ENCODE measurements at places on chromosomes 4 and X.

- no peak for DNase-seq
These were observed 10.3 kb downstream of the FAM3A start for GRCh38 chrX:154505734-154506133.

GRCh38 chr4:136342666-136343065, 1189.6 kb downstream of the PCDH18 start:
- no peak for DNase-seq

DNA sequence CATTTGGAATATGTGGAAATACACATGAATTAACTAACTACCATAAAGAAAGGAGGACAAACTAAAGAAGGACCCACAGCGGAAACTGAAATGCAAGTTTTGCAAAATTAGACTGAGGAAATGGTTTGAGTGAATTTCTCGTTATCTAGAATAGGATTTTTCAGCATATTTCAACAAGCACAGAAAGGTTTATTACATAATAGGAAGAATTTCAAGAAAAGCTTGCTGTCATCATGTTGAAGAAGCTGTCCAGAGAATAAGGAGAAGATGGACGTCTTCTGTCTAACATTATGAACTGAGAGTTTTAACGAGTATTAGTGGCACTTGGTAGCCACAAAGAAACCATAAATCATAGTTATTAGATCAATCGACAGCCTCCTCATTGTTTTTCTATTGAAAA, 45.0 kb downstream of the TEC start:
- no peak for DNase-seq

- DNase-seq: no peak
These were observed 37.6 kb downstream of the WFS1 start for GRCh38 chr4:6307230-6307629.

DNA sequence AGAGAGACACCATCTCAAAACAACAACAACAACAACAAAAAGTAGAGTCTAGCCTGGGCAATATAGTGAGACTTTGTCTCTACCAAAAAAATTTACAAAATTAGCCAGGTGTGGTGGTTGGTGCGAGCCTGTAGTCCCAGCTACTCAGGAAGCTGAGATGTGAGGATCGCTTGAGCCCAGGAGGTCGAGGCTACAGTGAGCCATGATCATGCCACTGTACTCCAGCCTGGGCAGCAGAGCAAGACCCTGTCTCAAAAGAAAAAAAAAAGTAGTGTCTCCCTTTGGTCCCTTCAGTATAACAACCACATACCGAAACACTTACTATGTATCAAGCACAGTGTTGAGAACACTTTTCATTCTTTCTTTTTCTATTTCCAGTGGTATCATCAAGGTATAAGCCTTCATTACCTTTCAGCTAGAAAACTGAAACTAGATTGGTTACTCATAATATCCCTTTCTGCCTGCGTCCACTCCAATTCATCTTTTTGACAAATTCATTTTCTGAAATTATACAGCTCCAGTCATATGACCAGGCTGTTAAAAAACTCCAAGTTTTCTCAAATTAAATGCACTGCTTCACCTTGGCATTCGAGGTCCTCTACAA, 54.1 kb downstream of the RPS6KA3 start:
- DNase-seq: no peak

Data from GOT3 (cell line).